ENCODE measurements at places on chromosomes 16 and 17.
A peak's percentile ranks its signal among the peaks of the same experiment; 100 is the strongest.

GRCh38 chr17:30235386-30236296 is at the start of gene SLC6A4:
Gene SLC6A4 (minus strand): TSS chr17:30235697. CDS start chr17:30221958, 13,739 bp downstream.
- DNase-seq, result no peak

DNA sequence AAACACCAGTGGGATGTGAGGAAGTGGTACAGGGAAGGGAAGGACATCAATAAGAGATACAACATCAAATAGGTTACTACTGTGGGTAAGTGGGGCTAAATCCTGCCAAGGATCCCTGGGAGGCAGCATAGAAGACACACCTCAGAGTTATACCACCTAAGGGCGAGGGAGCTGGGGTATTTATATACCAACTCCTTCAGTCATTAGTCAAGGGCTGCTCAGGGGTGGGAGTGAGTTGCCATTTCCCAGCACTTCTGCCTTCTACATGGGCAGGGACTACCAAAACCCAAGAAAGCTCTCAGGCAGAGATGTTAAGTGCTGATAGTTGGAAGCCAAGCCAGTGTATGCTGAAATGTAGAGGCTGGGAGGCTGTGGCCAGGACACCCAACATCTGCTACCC is 57.5 kb upstream of the MARCHF10 start:
- DNase-seq, result no peak

DNA sequence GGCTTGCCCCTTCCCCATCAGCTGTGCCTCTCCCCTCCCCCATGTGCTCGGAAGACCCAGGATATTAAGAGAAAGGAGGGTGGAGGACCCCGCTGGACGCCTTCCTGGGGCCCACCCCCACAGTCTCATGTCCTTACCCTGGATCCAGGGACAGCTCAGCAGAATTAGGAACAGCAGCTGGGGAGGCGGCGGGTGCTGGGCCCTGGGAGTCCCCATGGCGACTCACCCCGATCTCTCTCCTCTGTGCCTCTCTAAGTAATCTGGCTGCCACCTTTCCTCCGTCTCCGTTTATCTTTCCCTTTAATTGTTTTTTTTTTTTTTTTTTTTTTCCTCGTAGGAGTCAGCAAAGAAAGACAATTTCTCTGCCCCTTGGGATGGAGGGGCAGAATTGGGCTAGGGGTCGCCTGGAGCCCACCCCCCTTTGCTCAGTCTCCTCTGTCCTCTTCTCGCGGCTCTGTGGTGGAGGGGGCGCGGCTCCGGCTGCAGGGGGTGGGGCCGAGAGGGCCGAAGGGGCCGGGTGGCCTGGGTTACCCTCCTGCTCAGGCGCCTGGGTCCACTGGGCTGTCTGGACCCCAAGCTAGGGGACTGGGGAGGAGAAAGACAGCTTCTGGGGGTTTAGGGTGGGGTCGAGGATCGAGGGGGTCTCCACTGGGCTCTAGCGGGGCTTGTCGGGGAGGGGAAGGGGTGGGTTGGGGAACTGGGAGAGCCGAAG is 390 bp downstream of the SEZ6L2 start:
- DNase-seq, result no peak

DNA sequence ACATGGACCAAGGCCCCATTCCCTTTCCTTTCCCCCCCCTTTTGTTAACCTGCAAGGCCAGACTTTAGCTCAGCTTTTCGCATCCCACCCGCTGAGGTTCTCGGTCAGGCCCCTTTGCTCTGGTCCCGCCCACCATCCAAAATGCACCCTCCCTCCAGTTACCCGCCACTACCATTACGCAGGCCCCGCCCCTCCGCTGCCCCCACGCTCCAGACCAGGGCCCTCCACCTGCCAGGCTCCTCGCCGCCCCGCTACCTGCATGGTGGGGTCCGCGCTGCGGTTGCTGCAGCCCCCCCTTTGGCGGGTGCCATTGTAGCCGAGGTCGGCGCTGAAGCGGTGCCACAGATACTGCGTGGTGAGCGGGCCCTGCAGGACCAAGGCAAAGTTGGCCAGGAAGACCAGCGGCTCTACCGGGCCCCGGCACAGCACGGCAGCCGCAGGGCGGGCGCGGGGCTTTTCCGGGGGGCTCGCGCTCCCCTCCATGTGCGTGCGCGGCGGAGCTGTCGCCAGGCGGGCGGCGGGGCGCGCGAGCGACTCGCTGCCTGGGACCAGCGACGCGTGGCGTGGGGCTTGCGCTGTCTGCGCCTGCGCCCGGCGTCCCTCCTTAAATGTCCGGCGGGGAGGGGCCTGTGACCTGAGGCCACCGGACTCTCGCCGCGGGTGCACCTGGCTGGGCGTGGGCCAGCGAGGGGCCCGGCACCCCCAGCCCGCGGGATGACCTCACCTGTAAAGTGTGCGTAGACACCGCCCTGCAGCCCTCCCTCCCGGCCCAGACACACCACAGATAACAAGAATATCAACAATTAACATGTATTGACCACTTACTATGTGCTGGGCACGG is at the start of gene SLC46A1:
SLC46A1 (minus strand) TSS at position 581 of the 841 bp plus-strand sequence; CDS start at position 483, 98 bp downstream.
- peak; percentile 54 for DNase-seq

- no peak for DNase-seq
Measured at GRCh38 chr16:71430744-71431143, 11.1 kb downstream of the TLE7 start.

DNA sequence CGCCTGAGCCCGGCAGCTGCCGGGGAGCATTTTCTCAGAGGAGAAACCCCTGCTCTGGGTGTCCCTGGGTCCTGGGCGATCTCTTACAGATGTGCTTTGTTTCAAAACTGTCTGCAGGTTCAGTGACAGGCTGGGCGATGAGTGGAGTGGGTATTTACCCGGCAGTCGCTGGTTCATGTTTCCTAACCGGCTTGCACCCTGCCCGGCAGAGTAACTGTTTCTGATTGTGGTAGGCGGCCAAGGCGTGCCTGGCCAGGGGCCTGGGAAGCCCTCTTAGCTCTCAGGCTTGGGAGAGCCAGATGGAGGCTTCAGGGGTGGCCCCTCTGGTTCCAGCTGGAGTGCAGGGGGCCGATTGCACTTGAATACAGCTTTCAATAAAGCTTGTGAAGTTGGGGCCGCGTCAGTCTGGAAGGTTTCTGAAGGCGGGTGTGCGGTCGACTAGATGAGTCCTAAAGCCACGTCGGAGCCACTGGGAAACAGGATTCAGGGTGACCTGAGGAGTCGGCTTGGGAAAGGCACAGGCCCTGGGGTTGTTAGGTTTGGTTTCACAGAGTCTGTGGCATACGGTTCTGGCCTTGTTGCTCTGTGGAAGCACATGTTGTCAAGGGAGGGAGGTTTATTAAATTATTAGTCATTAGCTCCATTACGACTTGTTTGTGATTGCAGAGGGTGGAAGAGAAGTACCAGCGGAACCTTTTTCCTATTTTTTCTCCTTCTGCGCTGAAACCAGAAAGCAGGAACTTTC is 1.4 kb downstream of the BAIAP2 start:
- no peak for DNase-seq

DNA sequence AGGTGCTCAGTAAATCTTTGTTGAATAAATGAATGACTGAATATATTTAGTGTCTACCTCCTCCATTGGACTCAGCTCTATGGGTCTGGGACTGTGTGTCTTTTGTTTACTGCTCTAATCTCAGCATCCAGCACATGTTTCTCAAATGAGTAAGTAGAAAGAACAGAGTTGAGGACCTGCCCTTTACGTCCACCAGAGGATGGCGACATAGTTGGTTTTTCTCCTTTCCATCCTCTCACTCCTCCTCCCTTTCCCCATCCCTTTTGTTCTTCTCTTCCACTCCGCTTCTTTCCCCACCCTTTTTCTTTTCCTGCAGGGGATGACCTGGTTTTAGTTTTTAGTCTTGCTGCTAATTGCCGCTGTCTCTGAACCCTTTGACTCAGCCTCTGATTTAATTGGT is 12.1 kb upstream of the CHP2 start:
- DNase-seq, result no peak

DNA sequence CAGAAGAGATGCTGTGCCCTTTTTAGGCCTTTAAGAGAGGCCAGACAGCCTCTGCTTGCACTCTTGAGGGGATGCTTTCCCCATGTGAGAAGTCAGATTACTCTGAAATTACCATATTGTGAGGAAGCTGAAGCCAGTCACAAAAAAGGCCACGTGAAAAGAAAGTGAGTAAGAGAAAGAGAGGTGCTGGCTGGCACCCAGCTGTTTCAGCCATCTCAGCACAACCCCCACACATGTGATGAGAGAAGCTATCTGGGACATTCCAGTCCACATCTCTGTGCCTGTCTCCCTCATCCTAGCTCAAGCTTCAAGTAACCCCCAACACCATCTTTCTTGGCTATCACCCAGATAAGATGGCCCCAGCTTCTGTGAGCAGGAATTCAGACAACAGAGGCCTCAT is 131.4 kb downstream of the HS3ST2 start:
- no peak for DNase-seq

DNA sequence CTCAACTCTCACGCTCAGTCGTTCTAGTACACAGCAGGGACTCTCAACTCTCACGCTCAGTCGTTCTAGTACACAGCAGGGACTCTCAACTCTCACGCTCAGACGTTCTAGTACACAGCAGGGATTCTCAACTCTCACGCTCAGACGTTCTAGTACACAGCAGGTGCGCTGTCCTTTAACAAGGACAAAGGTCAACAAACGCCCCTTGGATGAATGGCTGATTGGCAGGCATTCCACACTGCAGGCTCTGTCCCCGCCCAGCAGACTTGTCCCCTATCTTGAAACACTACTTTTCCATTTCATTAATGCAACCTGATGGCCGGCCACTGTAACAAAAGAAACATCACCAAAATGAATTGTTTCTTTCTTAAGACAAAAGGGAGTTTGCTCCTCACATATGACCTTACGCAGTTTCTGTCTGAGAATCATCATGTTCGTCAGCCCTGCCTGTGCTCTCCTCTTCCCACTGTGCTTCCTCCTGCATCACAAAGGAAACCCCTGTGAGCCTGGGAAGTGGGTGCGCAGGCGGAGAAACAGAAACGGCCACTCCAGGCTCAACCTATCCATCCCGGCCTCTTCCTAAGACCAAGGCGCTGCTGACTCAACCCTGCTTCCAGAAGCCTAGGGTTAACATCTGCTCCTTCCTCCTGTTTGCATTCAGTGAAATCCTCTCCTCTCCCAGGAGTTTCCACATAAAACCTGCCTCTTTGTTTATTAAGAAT is 59.8 kb downstream of the ANKRD11 start:
- no peak for DNase-seq

DNA sequence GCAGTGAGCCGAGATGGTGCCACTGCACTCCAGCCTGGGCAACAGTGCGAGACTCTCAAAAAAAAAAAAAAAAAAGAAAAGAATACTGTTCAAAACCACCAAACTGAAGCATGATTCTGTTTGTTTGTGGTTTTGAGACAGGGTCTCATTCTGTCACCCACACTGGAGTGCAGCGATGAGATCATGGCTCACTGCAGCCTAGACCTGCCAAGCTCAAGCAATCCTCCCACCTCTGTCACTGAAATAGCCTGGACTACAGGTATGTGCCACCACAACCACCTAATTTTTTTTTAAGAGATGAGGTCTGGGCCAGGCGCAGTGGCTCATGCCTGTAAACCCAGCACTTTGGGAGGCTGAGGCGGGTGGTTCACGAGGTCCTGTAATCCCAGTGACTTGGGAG is 4.3 kb downstream of the SUMO2 start:
- no peak for DNase-seq

DNA sequence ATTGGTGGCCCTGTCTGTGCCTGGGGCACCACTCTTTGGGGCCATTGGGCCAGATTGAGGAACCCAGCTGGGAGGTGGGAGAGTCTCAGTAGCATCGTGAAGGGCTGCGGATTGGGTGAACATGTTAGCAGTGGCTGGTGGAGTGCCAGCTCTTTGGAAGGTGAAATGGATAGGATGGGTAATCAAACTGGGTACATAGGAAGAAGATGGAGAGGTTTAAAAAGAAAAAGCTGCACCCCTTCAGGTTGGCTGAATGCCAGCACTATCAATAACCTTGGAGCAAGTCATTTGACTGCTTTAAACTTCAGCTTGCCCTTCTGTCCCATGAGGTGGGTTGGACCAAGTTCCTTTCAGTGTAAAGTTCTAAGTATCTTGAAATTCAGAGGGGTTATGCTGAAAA is 95.0 kb downstream of the RPTOR start:
- no peak for DNase-seq

GRCh38 chr16:88737298-88738150 is 31.2 kb downstream of the CTU2 start:
- peak; percentile 78 for DNase-seq

DNA sequence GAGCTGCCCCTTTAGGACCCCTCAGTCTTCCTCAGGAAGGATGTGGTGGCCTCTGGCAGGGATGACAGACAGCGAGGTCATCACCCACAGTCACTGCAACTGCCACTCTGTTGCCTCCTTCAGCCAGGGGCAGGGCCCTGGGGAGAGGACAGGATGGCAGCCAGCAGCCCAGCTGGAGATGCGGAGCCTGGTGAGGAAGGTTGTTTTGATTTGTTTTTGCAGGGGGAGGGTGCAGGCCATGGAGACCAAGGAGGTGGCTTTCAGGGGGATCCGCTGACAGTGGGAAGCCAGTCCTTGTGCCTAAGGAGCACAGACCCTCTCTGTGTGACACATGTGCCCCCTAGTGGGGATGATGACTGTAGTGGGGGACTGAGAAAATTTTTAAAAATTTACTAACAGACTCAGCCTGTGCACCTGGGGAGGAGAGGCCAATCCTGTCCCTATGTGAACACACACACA is 7.4 kb downstream of the PRCD start:
- DNase-seq, result peak; percentile 85

GRCh38 chr17:16383772-16384287 is 2.9 kb downstream of the UBB start:
- DNase-seq, result no peak

DNA sequence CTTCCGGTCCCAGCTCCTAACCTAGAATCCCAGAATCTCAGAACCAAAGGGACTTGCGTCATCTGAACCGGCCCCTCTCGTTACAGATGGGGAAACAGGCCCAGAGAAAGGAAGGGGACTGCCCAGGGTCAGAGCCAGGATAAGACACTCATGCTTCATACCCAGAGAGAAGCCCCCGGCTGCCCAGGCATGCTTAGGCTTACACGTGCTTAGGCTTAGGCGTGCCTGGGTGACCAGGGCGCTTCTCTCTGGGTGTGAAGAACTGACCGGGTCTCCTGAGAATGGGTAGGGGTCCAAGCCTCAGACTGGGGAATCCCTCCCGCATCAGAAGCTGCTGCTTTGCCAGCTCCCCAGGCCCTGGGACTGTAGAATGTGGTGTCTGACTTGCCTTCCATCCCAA is 29.9 kb upstream of the DNAI2 start:
- no peak for DNase-seq

DNA sequence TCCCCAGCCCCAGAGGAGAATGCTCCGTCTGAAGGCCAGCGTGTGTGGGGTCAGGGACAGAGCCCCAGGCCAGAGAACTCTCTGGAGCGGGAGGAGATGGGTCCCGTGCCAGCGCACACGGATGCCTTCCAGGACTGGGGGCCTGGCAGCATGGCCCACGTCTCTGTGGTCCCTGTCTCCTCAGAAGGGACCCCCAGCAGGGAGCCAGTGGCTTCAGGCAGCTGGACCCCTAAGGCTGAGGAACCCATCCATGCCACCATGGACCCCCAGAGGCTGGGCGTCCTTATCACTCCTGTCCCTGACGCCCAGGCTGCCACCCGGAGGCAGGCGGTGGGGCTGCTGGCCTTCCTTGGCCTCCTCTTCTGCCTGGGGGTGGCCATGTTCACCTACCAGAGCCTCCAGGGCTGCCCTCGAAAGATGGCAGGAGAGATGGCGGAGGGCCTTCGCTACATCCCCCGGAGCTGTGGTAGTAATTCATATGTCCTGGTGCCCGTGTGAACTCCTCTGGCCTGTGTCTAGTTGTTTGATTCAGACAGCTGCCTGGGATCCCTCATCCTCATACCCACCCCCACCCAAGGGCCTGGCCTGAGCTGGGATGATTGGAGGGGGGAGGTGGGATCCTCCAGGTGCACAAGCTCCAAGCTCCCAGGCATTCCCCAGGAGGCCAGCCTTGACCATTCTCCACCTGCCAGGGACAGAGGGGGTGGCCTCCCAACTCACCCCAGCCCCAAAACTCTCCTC is 10.4 kb downstream of the CX3CL1 start:
- no peak for DNase-seq
